GM13977 (cell line): ENCODE measurements at places on chromosomes 3 and 15.
A peak's percentile ranks its signal among the peaks of the same experiment; 100 is the strongest.

- no peak for DNase-seq
These were observed 18.3 kb upstream of the GASK1A start for GRCh38 chr3:42960786-42961185.

GRCh38 chr3:159532577-159532976, 456.1 kb upstream of the IL12A start:
- DNase-seq = no peak

DNA sequence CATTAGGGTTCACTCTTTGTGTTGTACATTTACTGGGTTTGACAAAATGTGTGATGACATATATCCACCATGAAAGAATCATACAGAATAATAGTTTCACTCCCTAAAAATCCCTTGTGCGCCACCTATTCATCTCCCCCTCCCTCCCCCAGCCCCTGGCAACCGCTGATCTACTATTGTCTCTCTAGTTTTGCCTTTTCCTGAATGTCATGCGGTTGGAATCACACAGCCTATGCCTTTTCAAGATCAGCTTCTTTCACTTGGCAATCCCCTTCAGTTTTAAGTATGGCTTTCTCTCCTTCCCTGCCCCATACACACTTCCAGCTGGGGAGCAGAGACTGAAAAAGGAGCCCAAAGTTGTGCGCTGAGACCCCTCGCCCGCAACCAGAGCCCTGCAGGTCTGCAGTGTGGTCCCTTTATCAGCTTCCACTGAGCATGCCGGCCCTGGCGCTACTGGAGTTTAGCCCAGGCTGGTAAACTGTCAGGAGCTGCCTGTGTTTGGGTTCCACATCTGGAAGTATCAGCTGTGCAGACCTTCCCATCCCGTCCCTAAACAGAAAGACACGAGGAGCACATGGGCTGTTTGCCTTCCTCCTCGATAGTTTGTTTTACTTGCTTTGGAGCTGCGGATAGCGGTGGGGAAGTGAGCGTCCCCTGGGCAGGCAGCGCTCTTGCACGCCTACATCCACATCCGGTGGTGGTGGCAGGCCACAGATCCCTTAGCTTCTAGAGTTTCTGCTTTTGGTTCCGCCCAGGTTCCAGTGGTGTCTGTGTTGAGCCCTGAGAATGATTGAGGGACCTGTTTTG, 12.3 kb downstream of the BOC start:
- no peak for DNase-seq

- no peak for DNase-seq
These were observed 1.1 kb downstream of the CMC1 start for GRCh38 chr3:28242519-28242918.

- DNase-seq = no peak
These were observed 632 bp downstream of the CTSH start for GRCh38 chr15:78944202-78944625.

- no peak for DNase-seq
These were observed 12.3 kb upstream of the CSK start for GRCh38 chr15:74769463-74770025.

- no peak for DNase-seq
These were observed 61.2 kb upstream of the FURIN start for GRCh38 chr15:90807074-90807785.

- DNase-seq = no peak
These were observed 792.6 kb downstream of the NAALADL2 start for GRCh38 chr3:175651716-175652115.

GRCh38 chr3:5675319-5675718, 487.8 kb downstream of the EDEM1 start:
- DNase-seq = no peak

GRCh38 chr3:56833022-56833421, 31.3 kb upstream of the ARHGEF3 start:
- no peak for DNase-seq

GRCh38 chr15:22903961-22904534, 65.6 kb downstream of the NIPA2 start:
- no peak for DNase-seq

DNA sequence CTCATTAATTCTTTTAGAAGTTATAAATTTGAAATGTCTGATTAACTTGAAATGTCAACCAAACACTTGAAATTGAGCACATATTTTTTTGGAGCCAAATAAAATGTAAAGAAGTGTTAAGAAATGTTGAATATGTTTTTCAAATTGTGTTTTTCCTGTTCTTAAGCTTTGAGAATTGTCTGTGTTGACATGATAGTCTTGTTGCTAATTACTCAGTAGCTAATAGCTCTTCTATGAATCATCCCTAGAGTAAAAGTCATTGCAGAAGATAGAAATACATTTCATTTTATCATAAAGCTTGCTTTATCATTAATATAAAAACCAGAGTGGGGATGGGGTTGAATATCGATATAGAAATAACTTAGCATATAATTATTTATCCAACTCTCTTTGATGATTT, 41.9 kb upstream of the ABHD10 start:
- no peak for DNase-seq

DNA sequence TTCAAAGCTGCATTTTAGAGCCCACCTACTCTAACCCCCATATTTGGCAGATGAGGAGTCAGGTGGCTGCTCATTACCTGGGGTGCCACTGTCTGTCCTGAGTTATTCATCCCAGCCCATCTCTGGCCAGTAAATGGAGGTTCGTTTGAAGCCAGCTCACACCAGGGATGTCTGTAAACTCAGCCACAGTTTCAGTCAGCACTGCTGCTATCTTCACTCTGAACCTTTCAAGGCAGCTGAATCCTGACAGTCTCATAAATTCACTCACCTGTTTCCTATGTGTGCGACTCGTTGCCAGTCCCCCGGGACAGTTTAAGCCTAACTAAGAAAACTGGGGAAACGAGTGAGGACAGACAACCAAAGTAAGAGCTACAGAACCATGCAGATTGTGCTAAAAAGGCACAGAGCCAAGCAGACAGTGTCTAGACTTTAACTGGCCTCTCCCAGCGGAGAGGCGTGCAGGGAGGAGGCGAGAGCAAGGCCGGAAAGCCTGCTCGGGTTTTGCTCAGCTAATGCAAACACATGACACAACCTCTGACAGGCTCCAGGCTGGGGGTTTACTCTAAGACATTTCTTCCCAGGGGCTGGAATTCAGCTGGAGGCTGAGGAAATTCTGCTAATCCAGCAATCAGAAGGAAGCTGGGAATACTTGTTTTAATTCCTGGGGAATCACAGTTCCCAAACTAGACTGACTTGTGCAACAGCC, 12.0 kb downstream of the FSTL1 start:
- DNase-seq = no peak

- DNase-seq = no peak
These were observed 37.9 kb downstream of the UQCC5 start for GRCh38 chr3:52574056-52574965.

- DNase-seq = no peak
These were observed 122.6 kb upstream of the SLC6A11 start for GRCh38 chr3:10693457-10693856.

- DNase-seq = no peak
These were observed 20.1 kb upstream of the IGF1R start for GRCh38 chr15:98628216-98628615.

GRCh38 chr3:138914870-138915502, 32.0 kb downstream of the FOXL2 start:
- no peak for DNase-seq

- peak; percentile 78 for DNase-seq
These were observed 67.6 kb upstream of the HACD2 start for GRCh38 chr3:123652342-123652984.

DNA sequence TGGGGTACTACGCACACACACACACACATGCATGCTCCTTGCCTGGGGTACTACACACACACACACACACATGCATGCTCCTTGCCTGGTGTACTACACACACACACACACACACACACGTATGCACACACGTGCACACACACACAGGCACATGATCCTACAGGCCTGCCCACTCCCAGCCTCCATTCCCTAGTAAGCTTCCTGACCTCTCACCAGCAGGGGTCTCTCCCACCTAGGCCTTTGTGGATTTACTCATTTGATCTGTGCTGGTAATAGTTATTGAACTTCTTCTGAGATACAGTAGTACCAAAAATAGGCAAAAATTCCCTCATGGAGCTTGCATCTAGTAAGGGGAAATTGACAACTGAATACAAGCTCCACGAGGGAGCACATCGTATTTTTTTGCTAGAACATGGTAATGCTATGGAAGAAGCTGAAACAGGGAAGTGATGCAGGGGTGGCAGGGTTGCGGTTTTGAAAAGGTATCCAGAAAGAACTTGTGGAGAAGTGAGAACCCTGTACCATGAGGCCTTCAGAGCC, 19.1 kb downstream of the TTC21A start:
- DNase-seq = no peak

DNA sequence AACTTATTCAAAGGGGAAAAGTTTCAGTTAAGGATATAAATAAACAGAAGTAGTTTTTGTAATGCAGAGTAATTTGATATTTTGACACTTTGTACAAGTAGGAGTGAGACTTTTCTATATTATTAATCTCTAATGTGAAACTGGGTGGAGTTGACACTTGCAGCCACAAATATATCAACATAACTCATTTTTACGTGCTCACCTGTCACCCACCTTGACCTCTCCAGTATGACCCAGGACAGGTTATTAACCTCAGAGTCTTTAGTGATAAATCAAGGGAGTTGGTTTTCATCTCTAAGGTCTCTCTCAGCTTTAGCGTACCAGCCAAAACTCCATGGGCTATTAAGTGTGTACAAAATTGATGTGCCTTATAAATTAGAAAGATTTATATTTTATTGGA, 7.4 kb downstream of the CRYBG3 start:
- no peak for DNase-seq

- DNase-seq = no peak
These were observed 496.4 kb upstream of the ALCAM start for GRCh38 chr3:104870276-104870675.

- no peak for DNase-seq
These were observed 74.0 kb downstream of the CHSY1 start for GRCh38 chr15:101177866-101178265.

DNA sequence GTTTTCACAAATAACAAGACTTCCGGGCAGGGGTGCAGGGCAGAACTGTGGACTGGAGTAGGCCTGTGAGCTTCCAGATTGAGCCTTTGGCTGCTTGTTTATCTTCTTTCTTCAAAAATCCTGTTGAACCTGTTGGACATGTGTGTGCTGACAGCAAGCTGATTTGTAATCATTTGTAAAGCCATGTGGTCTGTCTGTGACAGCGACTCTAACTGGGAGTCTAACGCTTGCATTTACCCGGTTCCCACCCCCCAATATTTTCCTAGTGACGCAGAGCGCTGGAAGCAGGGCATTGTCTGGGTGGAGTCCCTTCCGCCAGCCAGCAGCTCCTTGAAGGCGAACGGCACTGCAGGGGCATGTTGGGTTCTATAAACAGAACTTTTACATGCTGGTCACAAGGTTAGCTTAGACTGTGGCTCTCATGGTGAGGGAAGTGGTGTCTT, 85.7 kb upstream of the MYZAP start:
- no peak for DNase-seq

- DNase-seq = no peak
These were observed 20.5 kb downstream of the TM4SF4 start for GRCh38 chr3:149494759-149495580.

GRCh38 chr3:186564586-186564985, 2.6 kb downstream of the TBCCD1 start:
- no peak for DNase-seq

DNA sequence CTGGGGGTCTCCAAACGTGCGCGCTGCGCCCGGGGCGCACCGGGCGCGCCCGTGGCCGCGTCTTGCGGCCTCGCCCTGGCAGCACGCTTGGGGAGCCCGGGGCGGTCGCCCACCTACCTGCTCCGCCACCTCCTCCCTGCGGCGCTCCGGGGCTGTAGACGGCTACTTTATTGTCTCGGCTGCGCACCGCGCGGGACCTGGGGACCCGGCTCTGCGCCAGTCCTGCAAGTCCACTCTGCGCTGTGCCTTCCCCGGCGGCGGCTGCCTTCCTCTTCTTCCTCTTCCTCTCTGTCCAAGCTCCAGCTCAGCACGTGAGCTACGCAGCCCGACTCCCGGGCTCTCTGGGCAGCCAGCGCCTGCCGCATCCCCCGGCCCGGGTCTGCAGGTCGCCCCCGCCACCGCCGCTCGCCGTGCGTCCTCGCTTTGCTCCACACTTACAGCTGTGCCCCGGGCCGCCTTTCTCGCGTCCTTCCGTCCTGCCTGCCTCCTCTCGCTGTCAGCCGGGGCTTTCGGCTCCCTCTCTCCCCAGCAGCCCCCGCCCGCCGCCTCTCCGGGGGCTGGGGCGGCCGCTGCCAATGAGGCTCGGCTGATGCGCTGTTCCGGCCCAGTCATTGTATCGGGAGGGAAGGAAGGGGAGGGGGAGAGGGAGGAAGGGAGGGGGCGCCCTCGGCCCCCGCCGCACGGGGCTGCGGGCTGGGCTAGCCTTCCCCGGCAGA, 156.4 kb upstream of the FRMD4B start:
- DNase-seq = peak; percentile 37

DNA sequence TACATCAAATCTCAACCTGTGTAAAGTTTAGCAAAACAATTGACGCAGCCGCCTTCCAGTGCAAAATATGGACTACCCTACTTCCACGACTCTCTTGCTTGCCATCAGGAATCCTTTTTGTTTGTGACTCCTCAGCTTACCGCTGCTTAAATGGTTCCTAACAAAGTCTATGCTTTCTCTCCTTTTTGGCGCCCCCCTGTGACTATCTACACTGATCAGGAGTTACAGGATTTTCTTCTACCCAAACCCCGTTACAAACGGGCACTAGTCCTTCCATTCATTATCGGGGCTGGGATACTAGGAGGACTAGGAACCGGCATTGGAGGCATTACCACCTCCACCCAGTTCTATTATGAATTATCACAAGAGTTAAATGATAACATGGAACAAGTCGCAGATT, 184.0 kb downstream of the IGSF11 start:
- no peak for DNase-seq

- DNase-seq = no peak
These were observed 86.1 kb upstream of the SPATA12 start for GRCh38 chr3:56974247-56974930.

- DNase-seq = peak; percentile 24
These were observed 140.0 kb downstream of the PDZRN3 start for GRCh38 chr3:73484656-73485248.

- no peak for DNase-seq
These were observed 3.7 kb downstream of the NMD3 start for GRCh38 chr3:161224786-161225185.

DNA sequence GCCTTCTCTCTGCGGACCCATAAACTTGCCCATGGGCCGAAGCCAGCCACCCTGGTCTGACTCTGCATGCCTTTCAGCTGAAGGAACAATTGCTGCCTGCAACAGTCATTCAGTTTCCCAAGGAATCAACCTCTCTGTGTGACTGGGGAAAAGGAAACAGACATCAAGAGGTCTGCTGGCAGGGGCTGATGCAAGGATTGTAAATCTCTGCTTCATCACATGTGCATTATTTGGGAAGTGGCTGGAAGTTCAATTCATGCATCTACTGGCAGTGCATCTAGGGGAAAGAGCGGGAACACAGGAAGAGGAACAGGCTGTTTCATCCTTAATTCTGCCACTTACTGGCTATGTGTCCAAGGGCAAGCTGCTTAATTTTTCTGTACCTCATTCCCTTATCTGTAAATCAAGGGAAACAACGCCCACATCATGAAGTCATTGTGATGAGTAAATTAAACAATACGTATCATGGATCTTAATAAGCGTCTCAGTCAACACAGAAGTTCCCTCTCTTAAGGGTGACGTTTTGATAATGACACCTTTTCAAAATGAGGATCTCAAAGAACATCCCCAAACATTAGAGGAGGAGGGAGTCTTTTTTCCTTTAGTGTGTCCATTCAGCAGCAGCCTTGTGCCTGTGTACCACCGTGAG, 17.4 kb upstream of the ADPGK start:
- no peak for DNase-seq
